ENCODE measurements at places on chromosomes 4 and X.

- no peak for DNase-seq
These were observed 264.6 kb downstream of the SNCA start for GRCh38 chr4:89572224-89572858.

DNA sequence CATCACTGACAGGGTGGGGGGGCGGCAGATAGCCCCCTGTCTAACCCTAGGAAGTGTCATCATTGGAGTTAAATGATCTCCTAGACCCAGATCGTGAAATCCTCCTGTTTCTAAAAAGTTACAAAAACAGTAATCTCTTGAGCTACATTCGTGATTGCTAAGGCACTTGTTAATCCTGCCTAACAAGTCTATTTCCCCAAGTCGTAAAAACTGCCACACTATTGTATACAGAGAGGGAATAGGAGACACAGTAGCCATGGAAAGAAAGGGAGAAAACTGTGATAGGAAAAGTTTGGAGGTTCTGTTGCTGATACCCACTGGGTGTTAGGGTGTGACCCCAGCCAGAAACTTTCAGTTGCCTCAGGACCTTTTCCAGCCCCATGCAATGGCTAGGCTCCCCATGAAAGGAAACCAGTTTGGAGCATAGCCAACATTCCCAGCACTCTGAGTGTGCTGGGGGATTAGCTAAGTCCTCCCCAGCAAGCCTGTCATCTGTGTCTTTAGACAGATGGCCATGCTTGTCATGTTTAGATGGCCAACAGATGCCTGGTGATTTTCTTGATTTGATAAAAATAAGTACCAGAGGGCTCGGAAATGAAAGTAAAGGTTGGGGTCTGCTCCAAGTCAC is 63.3 kb upstream of the ANXA10 start:
- no peak for DNase-seq

- no peak for DNase-seq
These were observed 703 bp downstream of the KCNIP4 start for GRCh38 chr4:21947791-21948346.

GRCh38 chrX:123222920-123223319 is 38.8 kb downstream of the GRIA3 start:
- DNase-seq, result no peak

DNA sequence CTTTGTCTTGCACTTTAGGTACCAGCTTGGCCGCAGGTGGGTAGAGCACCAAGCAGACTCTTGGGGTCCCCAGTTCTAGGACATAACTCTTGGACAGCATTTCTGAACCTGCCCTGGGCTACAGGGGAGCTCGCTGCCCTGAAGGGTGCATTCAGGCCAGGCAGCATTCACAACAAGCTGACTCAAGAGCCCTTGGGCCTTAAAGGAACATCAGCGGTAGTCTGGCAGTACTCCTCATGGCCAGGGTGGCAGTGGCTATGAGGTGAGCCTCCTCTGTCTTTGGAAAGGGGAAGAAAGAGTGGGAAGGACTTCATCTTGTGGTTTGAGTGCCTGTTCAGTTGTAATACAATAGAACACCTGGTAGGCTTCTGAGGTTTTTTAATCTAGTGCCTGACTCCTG is 24.8 kb upstream of the SMARCA5 start:
- DNase-seq, result no peak

- no peak for DNase-seq
These were observed 17.1 kb downstream of the TACC3 start for GRCh38 chr4:1738410-1738809.

- no peak for DNase-seq
These were observed 4.1 kb upstream of the HSD17B10 start for GRCh38 chrX:53438174-53438831.

DNA sequence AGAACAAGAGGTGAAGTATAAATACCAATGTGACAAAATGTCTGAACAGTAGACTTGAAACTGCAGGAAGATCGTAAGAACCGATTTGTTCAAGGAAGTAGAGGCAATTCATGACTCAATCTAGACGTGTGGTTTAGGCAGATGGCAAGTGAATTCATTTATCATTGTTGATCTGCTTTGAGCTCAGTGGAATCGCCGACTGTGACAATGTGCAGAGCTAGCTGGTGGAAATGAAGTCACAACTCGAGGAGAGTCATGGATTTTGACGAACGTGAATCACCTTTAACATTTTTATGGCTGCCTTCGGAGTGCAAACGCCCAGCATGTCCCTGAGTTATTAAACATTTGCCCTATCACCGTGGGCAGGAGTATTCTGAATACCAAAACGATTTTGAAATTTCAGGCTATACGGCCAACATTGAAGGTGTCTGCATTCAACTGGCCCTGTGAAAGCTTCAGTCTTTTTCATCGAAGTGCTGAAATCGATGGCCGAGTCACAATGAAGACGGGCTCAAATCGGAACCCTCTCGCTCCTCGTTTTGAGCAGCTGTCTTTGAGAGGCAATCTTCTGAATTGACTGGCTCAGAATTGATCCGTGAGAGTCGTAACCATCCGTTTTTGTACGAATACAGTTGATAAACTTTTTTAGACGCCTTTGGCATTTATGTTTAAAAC is 689 bp upstream of the OGT start:
- DNase-seq, result no peak

- no peak for DNase-seq
These were observed 167.6 kb upstream of the ANK2 start for GRCh38 chr4:112881842-112882241.

GRCh38 chrX:26918631-26919030 is 544.5 kb downstream of the PPP4R3C start:
- DNase-seq, result no peak

DNA sequence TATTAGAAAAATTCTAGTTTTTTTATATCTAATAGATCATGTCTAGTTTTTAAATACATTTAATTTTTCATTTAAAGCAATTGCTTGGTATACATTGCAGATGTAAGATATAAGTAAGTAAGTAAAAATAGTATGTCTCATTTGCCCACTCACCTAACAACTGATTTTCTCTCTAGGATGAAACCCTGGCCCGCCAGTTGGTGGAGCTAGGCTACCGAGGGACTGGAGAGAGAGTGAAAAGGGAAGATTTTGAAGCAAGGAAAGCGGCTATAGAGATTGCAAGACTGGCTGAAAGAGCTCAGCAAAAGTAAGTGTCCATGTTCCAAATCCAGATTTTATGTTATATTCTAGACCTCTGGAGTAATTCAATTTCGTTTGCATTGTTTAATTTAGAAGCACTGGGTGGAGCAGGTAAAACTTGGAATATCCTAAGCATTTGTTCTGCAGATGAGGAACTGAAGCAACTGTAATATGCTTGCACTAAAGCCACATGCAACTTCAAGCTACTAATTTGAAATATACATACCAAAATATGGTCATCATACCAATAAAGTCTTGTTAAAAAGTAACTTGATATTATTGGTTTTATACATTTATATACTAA is 27.1 kb downstream of the CFAP299 start:
- no peak for DNase-seq

Data from left cardiac atrium (tissue), 4 donors.